Left ventricle myocardium superior (tissue), 1 donor: ENCODE measurements at places on chromosomes 12 and 14. TPM values are rescaled to one million over a fixed set of nuclear protein-coding genes. Genes with fewer than 3 reads are reported as not detected.

- no peak for DNase-seq
These were observed 308.1 kb downstream of the AACS start for GRCh38 chr12:125373375-125373774.

GRCh38 chr12:8712572-8712971 is 14.8 kb downstream of the RIMKLB start:
- no peak for DNase-seq

DNA sequence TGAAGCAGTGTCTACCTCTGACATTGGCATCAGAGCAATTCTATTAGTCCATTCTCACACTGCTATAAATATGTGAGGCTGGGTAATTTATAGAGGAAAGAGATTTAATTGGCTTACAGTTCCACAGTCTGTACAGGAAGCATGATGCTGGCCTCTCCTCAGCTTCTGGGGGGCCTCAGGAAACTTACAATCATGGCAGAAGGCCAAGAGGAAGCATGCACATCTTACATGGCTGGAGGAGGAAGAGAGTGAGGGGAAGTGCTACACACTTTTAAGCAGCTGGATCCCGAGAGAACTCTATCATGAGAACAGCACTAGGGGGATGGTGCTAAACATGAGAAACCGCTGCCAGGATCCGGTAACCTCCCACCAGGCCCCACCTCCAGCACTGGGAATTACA is 25.7 kb upstream of the SEL1L start:
- no peak for DNase-seq

The ADSS1 gene
- total RNA-seq: 226 TPM

The ITGB7 gene
- 1.3 TPM for total RNA-seq

The SERPINA6 gene
- not detected for total RNA-seq

DNA sequence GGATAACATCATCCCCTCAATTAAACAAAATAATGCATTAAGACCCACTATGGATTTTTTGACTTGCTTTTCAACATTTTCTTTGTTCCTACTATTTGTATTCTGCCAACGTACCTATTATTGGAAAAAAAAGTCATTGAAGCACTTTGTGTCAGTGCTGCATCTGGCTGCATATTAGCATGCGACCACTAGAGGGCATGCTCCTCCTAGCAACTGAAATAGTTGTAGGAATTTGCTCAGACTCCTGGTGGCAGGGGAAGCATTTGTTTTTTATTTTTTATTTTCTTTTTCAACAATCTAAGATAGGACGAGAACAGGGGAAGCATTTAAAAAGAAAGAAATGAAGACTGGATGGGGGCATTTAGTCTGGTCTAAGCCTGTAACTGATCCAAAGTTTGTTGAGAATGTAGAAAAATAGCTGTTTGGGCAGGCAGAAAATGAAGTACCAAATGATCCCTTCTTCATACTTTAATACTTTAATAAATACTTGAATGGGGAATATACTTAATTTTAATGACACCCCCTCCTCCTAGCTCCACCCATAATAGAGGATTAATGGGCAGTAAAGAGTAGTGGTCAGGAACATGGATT is 14.5 kb upstream of the CLEC4A start:
- peak; percentile 67 for DNase-seq

The GPRC5D gene
- not detected for total RNA-seq

DNA sequence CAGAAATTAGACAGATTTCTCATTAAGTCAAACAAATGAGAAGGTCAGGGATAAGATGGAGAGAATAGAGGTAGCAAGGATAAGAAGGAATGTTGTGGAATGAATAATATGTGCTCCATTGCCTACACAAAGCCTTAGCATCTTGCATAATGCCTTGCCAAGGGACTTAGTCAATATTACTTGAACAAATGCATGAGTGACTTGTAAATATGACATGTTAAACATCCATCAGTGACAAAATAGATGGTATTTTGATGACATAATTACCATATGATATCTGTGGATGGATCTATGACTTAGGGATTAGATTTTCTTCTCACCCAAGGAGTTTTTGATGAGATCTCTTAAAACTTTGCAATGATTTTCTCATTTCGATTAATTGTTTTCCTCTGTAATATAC is 194.1 kb upstream of the RASSF8 start:
- no peak for DNase-seq

DNA sequence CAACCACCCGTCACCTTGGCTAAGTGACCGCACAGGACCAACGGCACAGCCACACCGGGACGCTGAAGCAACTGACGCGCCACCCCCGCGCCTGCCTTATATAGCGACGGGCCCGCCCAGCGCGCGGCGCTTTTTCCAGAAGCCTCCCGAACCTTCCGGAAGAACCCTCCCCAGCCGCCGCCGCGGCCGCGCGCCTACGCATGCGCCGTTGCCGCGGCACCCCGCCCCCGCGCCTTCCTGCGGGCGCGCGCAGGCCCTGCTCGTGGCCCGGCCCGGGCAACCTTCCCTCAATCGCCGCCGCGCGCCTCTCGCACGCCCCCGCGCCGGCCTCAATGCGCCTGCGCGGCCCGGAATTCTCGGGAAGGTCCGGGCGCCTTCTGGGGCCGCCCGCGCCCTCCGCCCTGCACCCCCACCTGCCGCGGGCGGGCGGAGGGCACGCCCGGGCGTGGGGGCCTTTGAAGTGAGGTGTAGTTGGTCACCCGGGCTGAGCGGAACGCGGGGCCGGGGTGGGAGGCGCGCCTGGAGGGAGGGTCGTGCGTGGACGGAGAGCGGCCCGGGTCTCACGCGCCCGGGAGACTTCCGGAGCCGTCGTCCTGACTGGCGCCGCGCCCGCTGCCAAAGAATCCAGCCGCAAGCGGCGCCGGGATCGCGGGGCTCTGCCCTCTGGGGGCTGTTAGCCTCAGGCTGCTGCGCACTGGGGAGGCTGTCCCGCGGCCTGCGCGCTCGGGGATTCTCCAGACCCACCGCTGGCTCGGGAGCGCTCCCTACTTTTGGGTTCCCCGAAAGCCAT is at the start of gene HSP90AA1:
HSP90AA1 (minus strand) TSS at position 73 of the 790 bp plus-strand sequence. CDS start 666 bp downstream, outside the sequence.
- peak; percentile 97 for DNase-seq

GRCh38 chr12:46100551-46101484 is 110.4 kb upstream of the SCAF11 start:
- DNase-seq: no peak

DNA sequence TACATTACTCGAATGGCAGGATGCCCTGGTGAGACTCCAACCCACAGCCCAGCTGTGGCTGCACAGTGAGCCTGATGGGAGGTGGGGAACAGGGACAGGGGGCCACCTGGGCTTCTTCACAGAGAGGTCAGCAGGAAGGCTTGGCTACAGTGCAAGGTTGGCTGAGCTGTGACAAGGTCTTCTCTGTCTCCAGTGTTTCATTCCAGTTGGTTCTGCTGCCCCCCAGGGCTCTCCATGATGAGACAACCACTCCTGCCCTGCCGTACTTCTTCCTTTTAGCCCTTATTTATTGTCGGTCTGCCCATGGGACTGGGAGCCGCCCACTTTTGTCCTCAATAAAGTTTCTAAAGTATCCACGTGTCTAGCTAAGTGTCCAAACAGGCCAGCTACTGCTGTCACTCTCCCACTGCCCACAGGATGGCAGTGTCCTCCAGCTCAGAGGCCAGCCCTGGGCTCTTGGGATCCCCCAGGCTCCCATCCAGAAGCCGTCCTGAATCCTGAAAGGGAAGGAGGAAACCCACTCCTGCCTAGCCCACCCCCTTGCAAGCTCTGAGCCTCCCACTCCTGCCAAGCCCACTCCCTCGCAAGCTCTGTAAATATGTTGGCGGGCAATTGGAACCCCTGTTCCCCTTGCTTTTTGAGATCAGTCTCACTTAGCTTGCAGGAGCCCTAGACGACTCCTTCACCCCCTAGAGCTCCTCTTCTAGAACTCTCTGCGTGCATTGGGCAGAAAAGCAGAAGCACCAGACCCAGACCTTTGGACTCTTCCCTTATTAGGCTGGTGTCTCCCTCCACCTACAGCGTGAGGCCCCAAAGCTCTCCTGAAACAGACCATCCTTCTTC is 5.4 kb downstream of the C1QL4 start:
- DNase-seq: peak; percentile 72

- DNase-seq: no peak
These were observed 3.0 kb downstream of the NUAK1 start for GRCh38 chr12:106135781-106136180.

The TBX5 gene
- total RNA-seq: 73.5 TPM

The PIK3C2G gene
- not detected for total RNA-seq

DNA sequence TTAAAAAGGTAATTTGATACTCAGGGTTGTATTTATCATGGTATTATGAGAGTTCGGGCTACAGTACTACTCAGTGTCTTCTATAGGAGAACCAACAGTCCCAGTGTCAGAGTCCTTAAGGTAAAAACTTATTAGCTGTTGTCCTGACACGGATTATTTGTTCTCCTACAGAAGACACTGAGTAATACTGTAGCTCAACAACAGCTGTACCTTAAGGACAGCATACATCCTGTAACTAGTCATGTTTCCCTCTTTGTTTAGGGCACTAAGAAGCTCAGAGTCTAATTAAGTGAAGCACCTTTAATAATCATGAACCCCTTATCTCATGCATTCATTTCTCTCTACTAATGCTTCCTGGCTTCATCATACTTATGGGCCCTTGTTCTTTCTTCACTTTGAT is 33.9 kb downstream of the ARF6 start:
- DNase-seq: no peak

GRCh38 chr14:81535396-81536164 is 1.9 kb upstream of the SEL1L start:
- DNase-seq: no peak

The WDR89 gene
- 6.5 TPM for total RNA-seq

The CABP1 gene
- total RNA-seq: 8.0 TPM

GRCh38 chr14:99479160-99479905 is 1.3 kb downstream of the SETD3 start:
- no peak for DNase-seq

DNA sequence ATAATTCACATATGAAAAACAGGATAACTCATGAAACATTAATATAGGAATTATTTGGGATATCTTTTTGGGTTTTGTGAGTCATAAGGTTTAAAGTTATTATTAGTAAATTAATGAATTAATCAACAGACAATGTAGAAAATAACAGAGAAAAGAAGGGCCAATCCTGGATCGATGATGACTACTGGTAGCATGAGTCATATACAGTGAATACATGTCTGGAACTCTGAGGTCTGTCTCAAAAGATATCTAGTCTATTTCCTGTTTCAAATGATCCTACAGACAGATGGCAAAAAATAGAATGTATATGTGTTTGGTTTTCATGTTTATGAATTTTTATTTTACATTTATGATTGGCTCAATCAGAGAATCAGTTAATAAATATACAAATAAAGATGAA is 86.4 kb upstream of the RTL1 start:
- no peak for DNase-seq

The HRK gene
- 0.20 TPM for total RNA-seq

DNA sequence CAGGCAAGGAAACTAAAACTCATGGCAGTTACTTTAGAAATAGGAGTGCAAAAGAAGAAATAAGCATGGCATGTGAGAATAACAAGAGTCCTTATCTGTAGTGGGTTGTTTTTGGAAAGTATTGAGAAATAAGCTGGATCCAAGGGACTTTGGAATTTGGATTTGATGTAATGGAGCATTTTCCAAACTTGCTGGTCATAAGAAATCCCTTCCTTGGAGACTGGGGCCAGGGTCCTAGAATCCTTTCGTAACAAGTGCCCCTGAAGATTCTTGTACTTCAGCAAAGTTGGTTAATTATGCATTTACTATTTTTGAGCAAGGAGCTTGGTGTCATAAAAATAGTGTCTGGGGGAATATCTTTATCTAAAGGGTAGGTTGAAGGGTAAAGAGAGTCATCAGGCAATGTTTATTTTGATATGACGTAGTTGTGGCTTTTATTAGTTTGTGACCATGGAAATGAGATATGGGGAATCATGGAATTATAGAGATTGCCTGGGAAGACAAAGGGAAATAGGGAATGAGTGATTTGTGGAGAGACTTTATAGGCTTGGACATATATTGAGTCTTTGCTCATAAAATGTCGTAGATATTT is 53.9 kb downstream of the WNK1 start:
- DNase-seq: no peak

DNA sequence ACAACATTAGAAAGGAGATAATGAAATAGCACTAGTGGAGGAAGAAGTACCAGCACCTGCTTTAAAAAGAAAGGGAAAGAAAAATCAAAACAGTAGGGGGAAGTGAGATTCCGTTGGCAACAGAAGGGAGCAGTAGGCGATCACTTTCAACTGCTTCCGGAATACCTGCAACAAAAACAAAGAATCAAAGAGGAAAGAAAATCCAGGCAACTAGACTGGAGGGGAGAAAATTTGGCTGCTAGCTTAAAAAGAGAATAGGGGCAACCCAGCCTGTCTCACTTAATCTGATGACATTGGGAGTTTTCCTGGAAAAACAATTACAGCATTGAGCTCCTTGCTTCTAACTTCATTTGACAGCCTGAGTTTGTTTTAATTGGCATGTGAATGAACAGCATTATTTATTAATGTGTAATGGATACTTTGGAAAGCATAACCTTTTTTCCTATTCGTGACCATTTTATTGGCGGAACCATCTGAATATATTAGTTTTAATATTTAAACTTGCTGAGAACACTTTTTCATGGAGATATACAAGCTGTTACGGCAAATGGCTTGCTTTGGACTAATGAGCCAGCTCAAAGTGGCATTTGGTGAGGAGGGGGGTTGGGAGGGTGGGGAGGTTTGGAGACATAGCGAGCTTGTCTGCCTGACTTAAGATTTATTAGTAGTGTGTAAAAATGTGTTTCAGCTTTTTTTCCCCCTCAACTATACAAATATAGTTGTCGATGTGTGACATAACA is 2.5 kb upstream of the DACT1 start:
- DNase-seq: no peak

- no peak for DNase-seq
These were observed 2.6 kb upstream of the EVL start for GRCh38 chr14:100062590-100062989.

- DNase-seq: no peak
These were observed 159.2 kb downstream of the MYRFL start for GRCh38 chr12:69984241-69984640.

DNA sequence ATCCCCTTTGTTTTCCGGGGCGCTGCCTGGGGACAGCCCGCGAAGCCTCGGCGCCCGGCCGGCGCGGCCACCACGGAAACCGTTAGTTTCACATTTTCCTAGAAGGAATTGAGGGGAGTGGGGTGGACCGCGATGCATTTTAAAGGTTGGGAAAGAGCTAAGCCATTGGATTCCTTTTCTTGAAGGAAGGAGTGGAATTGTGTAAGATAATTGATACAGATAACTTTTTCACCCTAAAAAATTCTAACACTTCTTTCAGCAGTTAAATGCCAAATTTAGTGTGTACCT is 137.1 kb downstream of the MON2 start:
- no peak for DNase-seq

DNA sequence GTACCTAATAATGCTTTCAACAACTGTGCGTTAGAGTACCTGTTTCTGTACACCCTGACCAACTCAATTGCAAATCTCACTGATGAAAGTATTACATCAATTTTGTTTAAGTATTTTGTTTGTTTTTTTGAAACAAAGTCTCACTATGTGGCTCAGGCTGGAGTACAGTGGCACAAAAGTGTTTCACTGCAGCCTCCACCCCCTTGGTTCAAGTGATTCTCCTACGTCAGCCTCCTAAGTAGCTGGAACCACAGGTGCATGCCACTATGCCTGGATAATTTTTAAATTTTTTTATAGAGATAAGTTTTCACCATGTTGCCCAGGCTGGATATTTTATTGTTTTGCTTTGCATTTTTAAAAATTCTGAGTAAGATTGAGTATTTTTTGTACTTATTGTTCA is 46.7 kb downstream of the YEATS4 start:
- no peak for DNase-seq

The CTSG gene
- 1.4 TPM for total RNA-seq
